ENCODE measurements at places on chromosomes 5 and 9.

DNA sequence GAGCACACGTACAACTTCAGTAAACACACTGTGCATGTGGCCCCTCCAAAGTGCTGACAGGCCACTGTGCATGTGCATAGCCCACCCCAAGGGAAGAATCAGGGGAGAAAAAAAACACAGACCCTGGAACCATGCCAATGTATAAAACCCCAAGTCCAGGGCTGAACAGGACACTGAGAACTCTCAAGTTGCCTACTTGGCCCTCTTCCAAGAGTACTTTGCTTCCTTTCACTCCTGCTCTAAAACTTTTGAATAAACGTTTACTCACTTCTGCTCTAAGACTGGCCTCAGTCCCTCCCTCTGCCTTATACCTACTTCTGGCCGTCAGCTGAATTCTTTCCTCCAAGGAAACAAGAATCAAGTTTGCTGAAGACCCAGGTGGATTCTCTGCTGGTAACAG, 77.7 kb upstream of the NFIB start:
- DNase-seq = no peak

- DNase-seq = no peak
Observed at GRCh38 chr5:52791366-52791765, 3.6 kb downstream of the ITGA1 start.

DNA sequence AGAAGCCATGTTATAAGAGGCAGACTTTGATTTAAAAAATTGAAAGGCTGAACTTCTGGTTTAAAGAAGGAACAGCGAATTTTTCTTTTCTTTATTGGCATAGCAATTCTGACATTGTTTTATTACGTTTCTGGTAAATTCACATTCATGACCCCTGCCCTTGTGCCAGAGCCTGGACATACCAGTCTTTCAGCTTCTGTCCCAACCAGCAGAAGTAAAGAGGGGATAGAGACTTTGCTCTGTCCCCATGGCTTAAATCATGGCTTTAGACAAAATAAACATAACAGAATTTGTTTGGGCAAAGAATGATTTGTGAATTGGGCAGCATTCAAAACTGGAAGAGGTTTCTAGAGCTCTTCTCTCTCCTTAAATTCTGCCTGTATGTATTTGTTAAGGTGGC, 15.3 kb downstream of the CAST start:
- DNase-seq = no peak

DNA sequence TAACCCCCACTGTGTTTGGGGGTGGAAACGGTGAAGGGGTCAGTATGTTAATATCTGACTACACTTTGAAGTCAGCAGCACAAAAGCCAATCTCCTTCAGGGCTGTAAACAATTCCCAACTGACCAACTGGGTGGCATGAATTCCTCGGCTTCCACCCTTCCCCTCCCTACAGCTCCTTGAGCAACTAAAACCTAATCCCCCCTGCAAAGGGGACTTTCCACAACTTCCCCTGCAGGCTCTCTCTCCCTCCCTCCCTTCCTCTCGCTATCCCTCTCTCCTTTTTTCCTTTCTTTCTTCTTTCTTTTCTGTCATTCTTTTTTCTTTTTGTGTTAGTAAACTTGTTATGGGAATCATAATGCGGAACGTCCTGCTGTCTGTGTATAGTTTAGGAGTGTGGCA, 65.1 kb upstream of the PTCH1 start:
- no peak for DNase-seq

- no peak for DNase-seq
Observed at GRCh38 chr5:100823812-100824211, 79.3 kb downstream of the ST8SIA4 start.

DNA sequence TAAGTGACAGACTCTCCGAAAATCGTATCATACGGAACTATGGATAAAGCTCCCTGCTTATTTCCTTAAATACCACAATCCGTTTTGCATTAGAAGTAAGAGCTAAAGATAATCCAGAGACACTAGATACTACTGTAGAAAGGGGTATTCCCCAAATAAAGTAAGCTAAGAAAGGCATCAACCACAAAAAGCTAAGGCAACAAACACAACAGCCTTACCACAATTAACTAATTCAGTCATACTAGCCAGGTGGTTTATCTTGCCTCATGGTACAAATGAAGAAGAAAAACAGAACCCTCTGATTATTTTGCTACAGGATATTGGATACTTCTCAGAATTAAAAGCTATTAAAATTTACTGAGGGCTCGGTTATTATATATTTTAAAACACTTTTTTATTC, 14.1 kb downstream of the ERP44 start:
- no peak for DNase-seq

- no peak for DNase-seq
Observed at GRCh38 chr5:164300295-164300694, 794.9 kb downstream of the MAT2B start.

DNA sequence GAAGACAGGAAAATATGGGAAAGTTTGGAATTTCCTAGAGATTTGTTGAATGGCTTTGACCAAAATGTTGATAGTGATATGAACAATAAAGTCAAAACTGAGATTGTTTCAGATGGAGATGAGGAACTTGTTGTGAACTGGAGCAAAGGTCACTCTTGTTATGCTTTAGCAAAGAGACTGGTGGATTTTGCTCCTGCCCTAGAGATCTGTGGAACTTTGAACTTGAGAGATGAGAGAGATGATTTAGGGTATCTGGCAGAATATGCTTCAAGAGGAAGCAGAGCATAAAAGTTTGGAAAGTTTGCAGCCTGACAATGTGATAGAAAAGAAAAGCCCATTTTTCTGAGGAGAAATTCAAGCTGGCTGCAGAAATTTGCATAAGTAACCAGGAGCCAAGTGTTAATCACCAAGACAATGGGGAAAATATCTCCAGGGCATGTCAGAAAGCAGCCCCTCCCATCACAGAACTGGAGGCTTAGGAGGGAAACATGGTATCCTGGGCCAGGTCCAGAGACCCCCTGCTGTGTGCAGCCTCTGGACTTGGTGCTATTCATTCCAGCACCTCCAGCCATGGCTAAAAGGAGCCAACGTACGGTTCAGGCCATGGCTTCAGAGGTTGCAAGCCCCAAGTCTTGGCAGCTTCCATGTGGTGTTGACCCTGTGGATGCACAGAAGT, 114.3 kb upstream of the STARD4 start:
- no peak for DNase-seq

- no peak for DNase-seq
Observed at GRCh38 chr9:73091909-73092308, 59.8 kb upstream of the ANXA1 start.

GRCh38 chr9:93994132-93994531, 39.0 kb upstream of the BARX1 start:
- DNase-seq = no peak

- DNase-seq = no peak
Observed at GRCh38 chr5:144711172-144711571, 540.5 kb downstream of the KCTD16 start.

DNA sequence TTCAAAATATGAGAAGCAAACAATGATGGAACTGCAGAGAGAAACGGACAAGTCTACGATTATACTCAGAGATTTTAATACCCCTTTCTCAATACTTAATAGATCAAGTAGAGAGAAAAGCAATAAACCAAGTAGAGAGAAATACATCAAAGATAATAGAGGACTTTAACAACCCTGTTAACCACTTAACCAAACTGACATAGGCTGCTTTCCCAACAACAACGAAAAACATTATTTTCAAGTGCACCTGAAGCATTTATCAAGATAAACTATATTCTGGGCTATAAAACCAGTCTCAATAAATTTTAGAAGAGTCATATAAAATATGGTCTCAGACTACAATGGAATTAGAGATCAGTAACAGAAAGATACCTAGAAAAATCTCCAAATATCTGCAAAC, 67.4 kb downstream of the GNAQ start:
- DNase-seq = no peak

DNA sequence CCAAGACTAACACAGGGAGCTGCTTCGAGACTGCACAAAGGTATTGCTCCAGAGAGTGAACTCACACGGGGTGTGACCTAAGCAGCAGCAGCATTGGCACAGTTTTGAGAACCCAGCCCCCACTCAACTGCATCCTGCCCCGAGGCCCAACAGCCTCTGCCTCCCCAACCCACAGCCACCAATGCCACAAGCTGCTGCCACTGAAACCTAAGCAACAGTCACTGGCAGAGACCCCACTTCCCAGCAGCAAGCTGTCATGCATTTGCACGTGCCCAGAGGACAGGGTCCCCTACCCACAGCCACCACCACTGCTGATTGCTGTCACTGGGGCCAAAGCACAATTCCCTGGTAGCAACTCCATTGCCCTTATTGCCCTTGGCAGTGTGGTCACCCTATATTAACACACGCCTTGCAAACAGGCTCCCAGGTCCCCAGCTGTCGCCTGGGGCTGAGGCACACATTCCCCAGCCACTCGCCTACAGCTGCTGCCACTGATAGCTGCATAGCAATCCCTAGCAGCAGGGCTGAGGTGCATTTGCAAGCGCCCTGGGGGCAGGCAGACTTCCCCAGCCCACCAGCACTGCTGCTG, 141.0 kb downstream of the AGTPBP1 start:
- DNase-seq = no peak

GRCh38 chr9:17852108-17852507, 273.2 kb downstream of the SH3GL2 start:
- no peak for DNase-seq

GRCh38 chr5:151257731-151258181, 4.8 kb downstream of the GM2A start:
- no peak for DNase-seq

- no peak for DNase-seq
Observed at GRCh38 chr5:62288118-62288517, 17.9 kb upstream of the KIF2A start.

DNA sequence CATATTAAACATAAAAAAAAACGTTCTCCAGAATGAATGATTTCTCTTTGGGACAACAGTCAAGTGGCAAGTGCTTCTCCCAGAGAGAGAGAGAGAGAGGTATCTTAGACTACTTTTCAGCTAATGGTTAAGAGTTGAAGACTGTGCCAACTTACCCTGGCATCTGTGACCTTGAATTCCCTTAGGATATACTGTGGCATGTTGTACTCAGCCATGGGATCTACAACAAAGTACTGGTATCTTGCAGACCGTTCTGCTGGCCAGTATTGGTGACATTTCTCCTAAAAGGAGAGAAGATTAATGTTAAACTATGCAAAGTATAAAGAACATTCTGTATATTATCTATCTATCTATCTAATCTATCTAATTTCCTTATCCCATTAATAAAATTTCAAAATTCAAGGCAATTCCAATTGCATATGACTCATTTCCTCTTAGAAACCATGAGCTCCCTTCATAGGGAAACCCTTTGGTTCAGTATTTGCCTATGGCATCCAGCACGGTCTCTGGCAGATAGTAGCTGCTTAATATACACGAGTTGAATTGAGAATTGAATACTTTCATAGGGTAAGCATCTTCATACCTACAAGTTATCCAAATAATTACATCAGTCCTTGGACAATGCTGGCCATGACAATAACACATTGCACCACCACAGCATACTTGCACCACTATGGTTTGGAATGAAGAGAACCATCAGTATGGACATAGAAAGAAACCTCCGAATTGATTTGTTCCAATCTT, 539.4 kb upstream of the DMAC1 start:
- DNase-seq = no peak

GRCh38 chr9:20940447-20941173, 90.8 kb downstream of the HACD4 start:
- no peak for DNase-seq

DNA sequence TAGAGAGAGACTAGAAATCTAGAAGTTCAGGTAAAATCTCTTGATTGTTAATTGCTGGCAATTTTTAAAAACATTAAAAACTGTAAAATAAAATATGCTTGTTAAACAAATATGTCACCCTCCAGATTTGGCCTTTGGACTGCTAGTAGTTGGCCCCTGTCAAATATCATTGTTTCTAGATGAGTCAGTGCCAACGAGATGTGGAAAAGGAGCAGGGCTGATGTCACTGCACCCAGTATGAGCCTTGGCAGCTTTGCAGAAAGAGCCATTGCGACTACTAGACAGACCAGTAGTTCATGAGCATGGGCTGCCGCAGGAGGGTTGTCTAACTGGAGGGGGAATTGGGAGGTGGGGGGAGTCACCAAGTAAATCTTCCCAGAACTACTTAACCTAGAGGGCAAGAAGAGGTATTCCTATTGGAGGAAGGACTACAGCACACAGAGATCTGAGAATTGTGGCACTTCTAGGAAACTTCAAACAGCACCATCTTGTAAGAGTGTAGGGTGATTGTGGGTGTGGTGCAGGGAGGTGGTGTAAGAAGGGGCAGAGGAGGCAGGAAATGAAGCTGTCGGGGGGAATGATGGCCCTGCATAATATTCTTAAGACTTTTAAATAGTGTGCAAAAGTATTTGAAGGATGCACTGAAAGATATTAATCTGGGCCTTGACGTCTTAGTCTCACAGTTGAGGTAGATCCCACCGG, 7.1 kb upstream of the DOCK2 start:
- no peak for DNase-seq

GRCh38 chr9:69946800-69947437, 96.7 kb upstream of the MAMDC2 start:
- no peak for DNase-seq

GRCh38 chr5:158388021-158388420, 529.1 kb upstream of the CLINT1 start:
- no peak for DNase-seq

DNA sequence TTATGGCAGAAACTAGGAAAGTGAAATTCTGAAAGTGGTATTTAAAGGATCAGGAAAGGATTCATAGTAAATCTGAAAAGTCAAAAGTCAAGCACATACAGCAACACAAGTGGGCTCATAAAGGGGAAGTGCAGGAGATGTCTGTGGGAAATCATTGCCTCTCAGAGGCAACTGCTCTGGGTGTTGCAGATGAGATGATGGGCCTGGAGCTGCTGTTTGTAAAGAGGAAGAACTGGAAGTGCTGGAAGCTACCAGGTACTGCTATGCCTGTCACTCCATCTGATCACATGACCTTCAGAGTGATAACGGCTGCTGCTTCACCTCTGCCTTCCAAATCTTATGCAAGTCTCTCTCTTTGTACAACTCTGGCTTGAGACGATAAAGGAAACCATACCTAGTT, 55.9 kb downstream of the ADRB2 start:
- no peak for DNase-seq

GRCh38 chr9:113566016-113566711, 102.6 kb downstream of the RGS3 start:
- no peak for DNase-seq

GRCh38 chr5:5885782-5886181, 463.3 kb downstream of the ICE1 start:
- DNase-seq = no peak

- no peak for DNase-seq
Observed at GRCh38 chr9:137373611-137373980, 49.4 kb downstream of the EXD3 start.
